Heart left ventricle (tissue), 16 donors: ENCODE measurements at places on chromosomes 1 and 21.

DNA sequence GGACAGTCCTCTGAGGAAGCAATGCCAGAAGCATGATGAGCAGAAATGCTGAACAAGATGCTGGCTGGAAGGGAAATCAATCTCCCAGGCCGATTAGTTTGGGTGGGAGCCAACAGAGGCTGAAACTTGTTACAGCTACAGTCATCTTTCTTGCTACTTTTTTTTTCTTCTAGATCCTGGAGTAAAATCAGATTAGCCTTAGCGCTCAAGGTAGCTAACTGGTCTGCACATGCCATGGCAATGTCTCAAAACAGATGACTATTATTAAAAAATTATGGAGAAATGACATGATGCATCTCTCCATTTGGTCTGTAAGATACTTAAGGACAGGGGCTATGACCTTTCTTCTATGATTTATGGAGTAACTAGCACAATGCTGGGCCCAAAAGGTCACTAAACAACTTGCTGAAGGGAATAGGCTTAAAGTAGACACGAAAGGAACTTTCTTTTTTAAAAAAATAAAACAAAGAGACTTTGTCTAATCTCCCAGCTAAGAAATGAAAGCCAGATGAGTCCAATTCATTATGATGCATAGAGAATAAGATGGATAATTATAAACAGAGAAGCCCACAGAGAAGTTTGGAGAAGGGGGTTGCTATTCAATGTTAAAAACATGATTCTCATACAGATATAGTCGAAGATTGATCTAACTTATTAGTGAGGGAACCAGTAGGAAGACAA, 42.5 kb downstream of the UTP25 start:
- no peak for DNase-seq
- no peaks in the 10 kb centered on the region for H3K36me3 ChIP-seq
- no peaks in the 10 kb centered on the region for H3K27me3 ChIP-seq

GRCh38 chr1:41795205-41795762, 123.4 kb downstream of the HIVEP3 start:
- H3K4me3 ChIP-seq = no peak overlapping the region
- H3K27ac ChIP-seq = no peak overlapping the region
- H3K4me1 ChIP-seq = no peaks in the 10 kb centered on the region
- H3K27me3 ChIP-seq = no peaks in the 10 kb centered on the region

DNA sequence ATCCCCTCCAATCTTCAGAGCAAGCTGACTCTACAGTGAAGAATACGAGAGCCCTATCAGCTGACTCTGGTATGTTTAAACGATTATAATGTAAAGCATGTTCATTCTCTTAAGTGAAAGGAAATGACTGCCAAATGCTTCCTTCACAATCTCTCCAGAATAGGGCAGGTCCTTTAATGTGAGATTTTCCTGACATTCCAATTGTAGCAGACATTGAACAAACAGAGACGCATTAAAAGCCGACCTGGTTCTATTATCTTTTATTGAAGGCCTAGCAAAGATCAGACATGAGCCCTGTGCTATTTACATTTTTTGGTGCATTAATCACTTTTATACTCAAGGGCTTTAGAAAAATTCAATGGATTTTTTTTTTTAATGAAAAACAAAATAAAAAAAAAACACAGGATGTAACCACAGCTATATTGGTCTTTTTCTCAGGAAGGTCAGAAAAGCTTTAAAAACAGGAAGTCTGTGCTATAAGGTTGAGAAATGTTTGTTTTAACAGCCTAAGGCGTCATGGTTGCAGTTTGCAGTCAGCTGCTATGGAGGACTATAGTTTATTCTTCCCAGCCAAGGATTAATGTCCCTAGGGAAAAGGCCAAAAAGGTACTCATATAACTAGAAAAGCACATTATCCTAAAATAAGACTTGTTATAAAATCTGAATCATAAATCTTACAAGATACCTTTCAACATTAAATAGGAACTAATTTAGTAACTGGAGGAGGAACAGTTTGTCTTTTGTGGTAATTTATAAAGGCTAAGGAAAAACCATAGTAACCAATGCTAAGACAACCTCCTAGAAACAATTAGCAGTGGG, 104.8 kb downstream of the RERE start:
- no peak for DNase-seq
- peaks cover 28% of the 10 kb centered on the region for H3K4me1 ChIP-seq
- no peak overlapping the region for H3K4me3 ChIP-seq
- peak overlapping the region; percentile 61 for H3K27ac ChIP-seq
- no peaks in the 10 kb centered on the region for H3K27me3 ChIP-seq
- H3K36me3 ChIP-seq = no peaks in the 10 kb centered on the region

DNA sequence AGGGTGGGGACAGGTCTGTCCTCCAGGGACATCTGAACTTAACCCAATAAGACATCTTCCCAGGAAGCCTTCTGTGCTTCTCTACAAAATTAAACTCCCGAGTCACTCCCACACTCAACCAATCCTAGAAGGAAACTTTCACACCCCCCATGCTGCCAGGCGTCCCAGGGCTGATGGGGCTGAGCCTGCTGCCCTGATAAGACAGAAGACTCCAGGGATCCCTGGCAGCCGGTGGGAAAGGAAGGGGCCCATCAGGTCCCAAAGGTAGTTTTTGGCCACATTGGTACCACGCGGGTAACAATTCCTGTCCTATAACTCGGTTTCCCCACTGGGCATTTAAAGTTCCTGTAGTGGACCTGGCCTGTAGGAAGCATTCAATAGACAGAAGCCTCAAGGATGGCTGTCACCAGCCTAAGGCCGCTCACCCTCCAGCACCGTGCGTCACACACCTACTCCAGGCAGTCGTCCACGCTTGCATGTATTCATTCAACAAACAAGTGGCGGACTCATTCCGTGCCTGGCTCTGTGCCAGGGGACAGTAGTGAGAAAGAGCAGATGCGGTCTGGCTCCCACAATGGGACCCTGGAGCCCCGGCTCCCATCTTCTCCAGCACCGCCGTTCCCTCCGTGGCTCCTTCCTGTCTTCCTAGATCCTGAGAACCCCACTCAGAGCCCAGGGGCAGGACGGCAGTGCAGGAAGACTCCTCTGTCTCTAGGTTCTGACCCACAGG, 465.2 kb downstream of the NPHP4 start:
- H3K36me3 ChIP-seq = no peaks in the 10 kb centered on the region
- H3K4me3 ChIP-seq = no peak overlapping the region
- H3K27me3 ChIP-seq = peaks cover 4% of the 10 kb centered on the region
- no peak for DNase-seq
- H3K4me1 ChIP-seq = no peaks in the 10 kb centered on the region

DNA sequence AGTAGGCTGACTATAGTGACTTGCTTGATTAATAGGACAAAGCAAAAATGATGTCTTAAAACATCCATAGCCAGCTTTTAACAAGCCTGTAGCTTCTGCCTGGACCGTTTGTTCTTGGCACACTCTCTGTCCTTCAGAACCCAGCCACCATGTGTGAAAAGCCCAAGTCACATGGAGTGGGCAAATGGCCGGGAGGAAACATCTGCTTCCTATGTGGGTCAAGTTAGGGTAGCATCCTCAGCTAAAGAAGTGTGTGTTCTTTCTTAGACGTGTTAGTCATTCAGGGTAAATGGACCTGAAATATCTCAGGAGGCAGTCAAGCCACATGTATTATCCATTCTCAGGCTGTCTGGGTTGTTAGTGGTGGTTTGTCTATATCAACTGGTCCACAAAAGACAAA, 23.4 kb downstream of the RD3 start:
- DNase-seq = no peak
- H3K4me3 ChIP-seq = no peak overlapping the region
- peaks cover 8% of the 10 kb centered on the region for H3K4me1 ChIP-seq
- H3K36me3 ChIP-seq = no peaks in the 10 kb centered on the region
- no peak overlapping the region for H3K27ac ChIP-seq

- no peak overlapping the region for H3K27ac ChIP-seq
- no peak for DNase-seq
- no peaks in the 10 kb centered on the region for H3K36me3 ChIP-seq
- H3K27me3 ChIP-seq = no peaks in the 10 kb centered on the region
- H3K4me1 ChIP-seq = peaks cover 17% of the 10 kb centered on the region
- H3K4me3 ChIP-seq = no peak overlapping the region
Observed at GRCh38 chr1:32746130-32746529, 43.6 kb upstream of the SYNC start.

DNA sequence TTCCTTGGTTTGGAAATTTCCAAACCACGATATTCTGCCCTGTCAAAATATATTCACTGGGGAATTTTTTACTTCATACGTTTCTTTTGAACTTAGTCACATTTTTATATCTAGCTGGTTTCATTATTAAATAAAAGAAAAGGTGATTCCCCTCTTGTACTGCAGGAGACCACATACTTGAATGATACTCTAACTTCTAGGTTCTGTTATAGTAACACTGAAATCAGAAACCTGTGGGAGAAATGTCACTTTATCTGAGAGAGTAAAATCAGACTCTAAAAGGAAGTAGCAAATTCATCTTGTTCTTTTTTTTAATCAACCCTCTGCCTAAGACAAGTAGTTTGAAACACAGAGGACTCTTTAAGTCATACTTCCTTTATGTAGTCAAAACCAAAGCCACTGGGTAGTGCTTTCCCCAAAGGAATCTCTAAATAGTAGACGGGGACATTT, 34.4 kb downstream of the MRPL39 start:
- H3K27me3 ChIP-seq = no peaks in the 10 kb centered on the region
- no peak overlapping the region for H3K4me3 ChIP-seq
- no peaks in the 10 kb centered on the region for H3K36me3 ChIP-seq
- DNase-seq = no peak
- H3K4me1 ChIP-seq = peaks cover 14% of the 10 kb centered on the region

DNA sequence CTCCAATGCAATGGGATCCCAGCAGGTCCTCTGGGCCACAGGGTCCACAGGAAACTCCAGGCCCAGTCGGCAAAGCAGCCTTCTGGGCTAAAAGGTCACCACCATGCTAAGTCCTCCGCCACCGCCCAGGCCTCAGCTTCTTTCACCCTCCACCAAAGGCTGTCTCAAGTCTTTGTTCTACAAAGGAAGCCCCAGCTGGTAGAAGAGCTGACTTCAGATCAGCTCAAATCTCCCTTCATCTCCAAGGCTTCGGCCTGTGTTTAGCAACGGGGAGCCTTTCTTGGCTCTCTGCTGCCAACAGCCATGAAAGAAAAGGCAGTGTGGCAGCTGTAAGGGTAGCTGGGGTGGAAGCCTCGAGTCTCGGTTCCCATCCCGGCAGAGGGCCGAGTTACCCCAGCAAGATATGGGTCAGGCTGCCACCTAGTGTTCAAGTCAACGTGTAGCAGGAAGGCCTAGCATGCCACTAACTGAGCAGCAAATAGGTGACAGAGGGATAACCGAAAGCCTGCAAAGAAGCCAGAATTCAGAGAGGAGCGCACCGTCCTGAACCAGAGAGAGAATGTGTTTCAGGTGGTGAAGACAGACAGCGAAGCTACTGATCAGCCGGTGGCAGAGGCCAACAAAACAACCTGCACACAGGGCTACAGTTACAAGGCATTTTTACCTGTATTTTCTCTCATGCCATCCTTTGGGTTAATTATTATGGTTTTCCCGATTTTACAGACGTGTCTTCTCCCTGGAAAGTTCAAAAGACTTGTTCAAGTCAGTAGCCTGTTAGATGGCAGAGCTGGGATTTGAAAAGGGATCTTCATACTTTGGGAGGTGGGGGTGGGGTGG, 26.8 kb upstream of the CRNN start:
- DNase-seq = peak; percentile 68
- H3K27me3 ChIP-seq = peaks cover 12% of the 10 kb centered on the region
- H3K4me1 ChIP-seq = peaks cover 10% of the 10 kb centered on the region
- no peaks in the 10 kb centered on the region for H3K36me3 ChIP-seq

- H3K27ac ChIP-seq = no peak overlapping the region
- H3K27me3 ChIP-seq = no peaks in the 10 kb centered on the region
- peaks cover 15% of the 10 kb centered on the region for H3K36me3 ChIP-seq
- peaks cover 55% of the 10 kb centered on the region for H3K4me1 ChIP-seq
Observed at GRCh38 chr1:205805082-205805711, 7.8 kb downstream of the SLC41A1 start.

GRCh38 chr1:165914136-165914798, 86.9 kb downstream of the UCK2 start:
- no peaks in the 10 kb centered on the region for H3K27me3 ChIP-seq
- no peak overlapping the region for H3K4me3 ChIP-seq
- no peaks in the 10 kb centered on the region for H3K36me3 ChIP-seq

DNA sequence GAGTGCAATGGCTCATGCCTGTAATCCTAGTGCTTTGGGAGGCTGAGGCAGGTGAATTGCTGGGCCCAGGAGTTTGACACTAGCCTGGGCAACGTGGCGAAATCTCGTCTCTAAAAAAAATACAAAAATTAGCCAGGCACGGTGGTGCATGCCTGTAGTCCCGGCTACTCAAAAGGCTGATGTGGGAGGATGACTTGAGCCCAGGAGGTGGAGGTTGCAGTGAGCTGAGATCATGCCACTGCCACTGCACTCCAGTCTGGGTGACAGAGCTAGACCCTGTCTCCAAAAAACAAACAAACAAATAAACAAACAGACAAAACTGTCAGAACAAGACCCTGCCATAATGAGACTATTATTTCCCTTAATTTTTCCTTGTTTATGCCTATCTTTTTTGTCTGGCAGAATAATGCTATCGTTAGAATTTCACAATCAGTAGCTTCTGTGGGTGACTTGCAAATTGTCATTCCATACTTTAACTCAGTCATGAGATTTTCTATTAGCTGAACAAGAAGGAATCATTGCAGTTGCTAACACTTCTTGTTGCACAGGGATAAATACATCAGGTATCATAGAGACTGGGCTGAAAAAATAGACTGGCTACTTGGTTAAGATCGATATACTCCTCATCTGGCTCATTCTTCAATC, 7.5 kb upstream of the THEM4 start:
- DNase-seq = no peak
- no peaks in the 10 kb centered on the region for H3K4me1 ChIP-seq
- H3K4me3 ChIP-seq = no peak overlapping the region
- no peak overlapping the region for H3K27ac ChIP-seq

DNA sequence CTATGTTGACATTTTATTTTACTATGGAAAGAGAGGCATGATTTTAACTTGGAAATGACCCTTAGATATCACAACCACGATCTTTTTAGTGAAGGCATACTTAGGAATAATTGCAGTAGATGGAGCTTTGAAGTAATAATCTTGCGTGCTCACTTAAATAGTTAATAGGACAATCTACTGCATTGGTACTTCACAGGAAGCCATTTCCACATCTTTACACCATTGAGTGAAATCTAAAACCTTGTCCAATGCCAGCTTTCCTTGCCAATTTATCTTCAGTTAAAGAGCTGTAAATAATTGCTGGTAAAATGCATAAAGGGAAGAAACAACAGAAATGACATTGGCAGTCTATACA, 586.3 kb downstream of the ADGRL2 start:
- no peaks in the 10 kb centered on the region for H3K36me3 ChIP-seq
- no peak for DNase-seq
- no peaks in the 10 kb centered on the region for H3K27me3 ChIP-seq
- H3K27ac ChIP-seq = no peak overlapping the region
- H3K4me1 ChIP-seq = no peaks in the 10 kb centered on the region

DNA sequence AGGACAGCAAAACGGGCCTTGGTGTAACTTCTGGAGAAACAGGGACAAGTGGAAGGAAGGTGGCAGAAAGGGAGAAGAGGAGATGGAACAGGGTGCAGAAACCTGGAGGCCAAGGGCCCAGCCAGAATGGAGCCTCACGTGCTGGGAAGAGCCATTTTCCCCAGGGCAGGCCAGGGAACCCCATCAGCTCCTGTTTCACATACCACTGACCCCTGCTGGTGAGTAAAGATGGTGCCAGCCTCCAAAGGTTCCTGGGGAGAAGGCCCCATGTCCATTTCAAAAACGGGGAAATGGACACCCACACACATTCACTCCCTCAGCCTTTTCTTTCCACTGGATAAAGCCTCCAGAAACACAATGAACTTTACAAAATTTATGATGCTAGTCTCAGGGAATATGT, 57.6 kb upstream of the JUN start:
- no peak overlapping the region for H3K4me3 ChIP-seq
- no peak overlapping the region for H3K27ac ChIP-seq
- H3K27me3 ChIP-seq = no peaks in the 10 kb centered on the region
- H3K4me1 ChIP-seq = no peaks in the 10 kb centered on the region

- no peak overlapping the region for H3K27ac ChIP-seq
- no peaks in the 10 kb centered on the region for H3K4me1 ChIP-seq
- no peak overlapping the region for H3K4me3 ChIP-seq
- H3K27me3 ChIP-seq = no peaks in the 10 kb centered on the region
Observed at GRCh38 chr1:242411901-242412300, 112.6 kb downstream of the PLD5 start.
